ENCODE measurements at places on chromosomes 16 and 17.

DNA sequence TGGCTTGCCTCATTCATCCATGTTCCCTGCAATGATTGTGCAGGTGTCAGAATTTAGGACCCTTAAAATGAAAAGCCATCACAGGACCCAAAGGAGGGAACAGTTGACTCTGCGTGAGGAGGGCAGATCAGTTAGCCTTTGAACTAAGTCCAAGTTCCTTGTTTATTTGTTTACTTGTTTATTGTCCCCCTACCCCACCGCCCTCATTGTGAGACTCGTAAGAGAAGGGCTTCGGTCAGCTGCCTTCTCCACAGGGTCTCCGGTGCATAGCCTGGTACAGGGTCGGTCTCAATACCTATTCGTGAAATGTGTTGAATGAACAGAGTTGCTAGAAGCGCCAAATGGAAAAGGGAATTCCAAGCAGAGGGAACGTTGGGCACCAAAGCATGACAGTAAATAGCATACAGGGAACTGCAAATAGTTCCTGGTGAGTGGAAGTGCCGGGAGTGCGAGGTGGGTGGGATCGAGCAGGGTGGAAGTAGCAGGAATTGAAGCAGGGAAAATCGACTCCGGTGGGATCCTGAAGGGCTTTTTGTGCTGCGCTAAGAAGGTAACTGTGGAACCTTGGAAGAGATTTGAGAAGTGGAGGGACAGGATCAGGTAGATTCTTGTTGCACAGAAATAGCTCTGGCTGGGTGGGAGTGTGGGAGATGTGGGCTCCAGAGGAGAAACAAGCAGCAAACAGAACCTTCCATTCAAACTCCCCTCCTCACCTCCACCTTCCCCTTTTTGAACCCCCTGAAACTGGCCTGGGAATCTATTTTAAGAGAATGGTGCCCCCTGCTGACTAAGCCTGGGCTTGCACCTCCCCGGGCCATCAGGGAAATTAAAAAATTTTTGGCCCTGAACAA lies 12.7 kb downstream of the SLC35B1 start:
- DNase-seq: peak; percentile 49

- DNase-seq: no peak
These were observed 14.7 kb upstream of the PLLP start for GRCh38 chr16:57299009-57299718.

DNA sequence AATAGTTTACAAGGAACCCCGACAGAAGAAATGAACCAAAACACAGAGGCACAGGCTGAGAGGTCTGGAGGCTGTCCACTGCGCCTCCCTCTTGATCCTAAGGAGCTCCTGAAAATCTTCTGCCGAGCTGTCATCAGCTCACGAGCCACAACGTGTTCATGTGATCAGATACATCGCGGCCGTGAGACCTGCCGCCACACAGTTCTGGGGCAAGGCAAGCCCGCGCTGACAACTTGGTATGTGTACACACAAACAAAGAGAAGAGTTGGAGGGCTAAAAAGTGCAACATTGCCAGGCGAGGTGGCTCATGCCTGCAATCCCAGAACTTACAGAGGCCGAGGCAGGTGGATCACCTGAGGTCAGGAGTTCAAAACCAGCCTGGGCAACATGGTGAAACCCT lies 7.6 kb downstream of the EXOC7 start:
- no peak for DNase-seq

DNA sequence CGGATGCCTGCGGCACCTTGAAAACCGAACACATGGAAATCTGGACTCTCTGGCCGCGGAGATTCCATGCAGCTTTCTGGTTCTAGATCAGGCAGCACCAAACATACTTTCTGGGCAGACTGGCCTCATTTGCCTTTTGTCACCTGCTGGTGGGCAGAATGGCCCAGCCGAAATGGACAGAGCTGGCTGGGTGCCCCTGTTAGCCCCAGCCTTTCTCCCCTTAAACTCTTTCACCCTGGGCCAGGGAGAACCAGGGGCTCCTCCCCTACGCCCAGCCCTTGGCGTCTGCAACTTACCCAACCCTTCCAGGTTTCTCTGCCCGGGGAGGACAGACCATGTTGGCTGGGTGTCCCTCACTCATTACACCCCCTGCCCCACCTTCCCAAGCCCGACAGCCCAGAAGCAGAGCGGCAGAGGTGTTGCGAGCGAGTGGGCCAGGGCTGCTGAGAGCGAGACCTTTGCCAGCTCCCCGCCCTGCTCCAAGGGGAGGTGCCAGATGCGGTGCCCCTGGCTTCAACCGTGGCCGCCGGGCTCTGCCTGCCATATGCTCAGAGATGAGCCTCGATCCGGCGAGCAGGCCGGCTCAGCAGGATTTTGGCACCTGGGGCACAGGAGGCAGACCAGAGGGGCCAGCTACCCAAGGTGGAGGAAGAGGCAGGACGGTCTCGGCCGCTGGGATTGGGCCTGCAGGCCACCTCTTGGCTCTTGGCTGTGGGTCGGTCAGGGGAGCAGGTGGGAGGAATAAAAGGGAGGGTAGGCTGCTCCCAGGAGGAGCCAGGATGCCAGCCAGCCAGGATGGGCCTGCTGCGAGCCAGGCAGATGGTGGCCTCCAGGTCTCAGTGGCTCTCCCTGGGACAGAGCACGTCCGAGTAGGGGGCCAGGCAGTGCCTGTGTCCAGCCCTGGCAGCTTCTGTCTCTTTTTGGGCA lies 191.3 kb downstream of the NTN1 start:
- DNase-seq: no peak

- DNase-seq: no peak
These were observed 20.4 kb downstream of the KRT12 start for GRCh38 chr17:40846515-40847144.

DNA sequence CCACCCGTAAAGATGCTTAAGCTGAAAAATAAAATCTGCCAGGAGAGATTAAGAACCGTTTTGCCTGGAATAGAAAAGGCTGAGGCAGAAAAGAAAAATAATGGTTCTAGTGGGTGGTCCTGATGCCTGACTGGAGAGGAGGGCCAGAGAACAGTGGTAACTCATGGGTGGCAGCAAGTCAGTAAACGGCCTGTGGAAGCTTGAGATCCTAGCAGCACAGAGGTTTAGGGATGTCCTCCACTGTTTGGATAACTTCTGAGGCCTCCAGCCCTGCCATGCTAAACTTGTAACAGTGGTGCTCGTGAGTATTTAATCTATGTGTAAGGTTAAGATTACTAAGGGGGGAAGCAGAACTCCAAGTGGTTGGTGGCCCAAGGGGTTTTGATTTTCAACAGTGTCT lies 21.2 kb upstream of the PHAF1 start:
- no peak for DNase-seq

- no peak for DNase-seq
These were observed 76.6 kb upstream of the CORO6 start for GRCh38 chr17:29699283-29699682.

- no peak for DNase-seq
These were observed 5.2 kb downstream of the SLFN11 start for GRCh38 chr17:35368081-35368830.

DNA sequence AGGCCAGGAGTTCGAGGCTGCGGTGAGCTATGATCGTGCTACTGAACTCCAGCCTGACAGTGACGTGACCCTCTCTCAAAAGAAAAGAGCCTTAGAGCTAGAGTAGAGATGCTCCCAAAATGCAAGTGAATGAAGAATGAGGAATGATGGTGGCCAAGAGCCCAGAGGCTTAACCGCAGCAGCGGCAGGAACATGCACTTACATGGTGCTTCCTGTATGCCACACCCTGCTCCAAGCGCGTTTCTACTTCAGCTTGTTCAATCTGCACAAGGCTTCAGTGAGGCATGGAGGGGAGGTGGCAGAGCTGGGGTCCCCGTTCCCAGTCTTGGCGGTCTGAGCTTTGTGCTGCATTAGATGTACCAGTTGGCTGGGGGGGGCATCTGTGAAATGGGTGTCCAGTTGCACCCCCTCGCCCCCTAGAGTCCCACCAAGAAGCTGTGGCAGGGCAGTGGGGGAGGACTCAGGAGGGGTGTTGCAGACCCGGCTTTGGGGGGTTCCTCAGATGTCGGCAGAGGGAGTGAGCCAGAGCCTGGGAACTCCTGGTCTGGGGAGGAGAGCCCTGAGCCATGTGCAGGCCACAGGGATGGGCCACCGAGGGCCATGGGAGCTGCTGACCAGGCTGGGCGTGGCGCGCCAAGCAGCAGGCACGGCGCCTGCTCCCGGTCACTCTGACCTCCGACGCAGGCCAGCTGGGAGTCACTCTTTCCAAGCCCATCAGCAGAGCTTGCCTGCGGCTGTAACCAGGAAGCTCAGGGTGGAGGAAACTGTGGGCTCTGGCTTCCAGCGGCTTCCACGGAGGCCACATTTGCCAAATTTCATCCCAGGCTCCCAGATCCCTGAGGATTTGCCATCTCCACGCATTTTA lies 260.1 kb downstream of the PARN start:
- no peak for DNase-seq

GRCh38 chr17:55785181-55785580 lies 34.3 kb downstream of the PCTP start:
- no peak for DNase-seq

DNA sequence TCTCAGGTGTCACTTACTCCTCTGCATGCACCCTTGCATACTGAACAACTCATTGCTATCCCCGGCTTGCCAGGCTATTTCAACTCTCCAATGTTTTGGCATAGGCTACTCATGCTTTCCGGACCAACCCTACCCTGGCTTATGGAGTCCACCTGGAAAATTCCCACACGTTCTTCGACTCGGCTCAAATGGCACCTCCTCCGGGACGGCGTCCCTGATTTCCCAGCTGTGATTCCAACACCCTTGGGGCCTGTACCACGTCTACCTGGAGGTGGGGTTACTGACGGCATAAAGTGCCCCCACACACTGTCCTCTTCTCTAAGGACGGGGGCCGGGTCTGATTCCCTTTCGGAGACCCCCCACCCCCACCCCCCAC lies 498 bp downstream of the SMYD4 start:
- DNase-seq: no peak

DNA sequence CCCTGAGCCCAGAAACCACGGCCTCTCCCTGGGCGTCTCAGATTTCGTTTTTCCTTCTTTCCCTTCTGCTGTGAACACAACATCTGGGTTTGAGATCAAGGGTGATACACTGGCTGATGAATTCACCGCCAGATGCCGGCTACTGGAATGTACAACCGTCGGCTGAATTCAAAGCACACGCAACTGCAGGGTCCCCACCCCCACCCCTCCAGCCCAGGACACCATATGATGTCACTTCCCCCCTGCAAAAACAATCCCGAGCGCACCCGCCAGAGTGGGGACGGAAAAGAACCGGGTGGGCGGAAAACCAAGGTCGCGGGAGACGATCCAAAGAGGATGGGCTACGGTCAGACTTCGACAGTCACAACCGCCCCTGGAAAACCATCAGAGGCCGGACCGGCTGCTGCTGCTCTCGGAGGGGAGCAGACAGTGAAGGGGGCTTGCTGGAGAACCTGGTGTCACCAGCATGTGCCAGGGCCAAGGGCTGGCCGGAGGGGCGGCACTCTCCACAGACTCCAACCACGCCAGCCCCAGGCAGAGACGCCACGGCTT lies 23.3 kb downstream of the CEP295NL start:
- no peak for DNase-seq

DNA sequence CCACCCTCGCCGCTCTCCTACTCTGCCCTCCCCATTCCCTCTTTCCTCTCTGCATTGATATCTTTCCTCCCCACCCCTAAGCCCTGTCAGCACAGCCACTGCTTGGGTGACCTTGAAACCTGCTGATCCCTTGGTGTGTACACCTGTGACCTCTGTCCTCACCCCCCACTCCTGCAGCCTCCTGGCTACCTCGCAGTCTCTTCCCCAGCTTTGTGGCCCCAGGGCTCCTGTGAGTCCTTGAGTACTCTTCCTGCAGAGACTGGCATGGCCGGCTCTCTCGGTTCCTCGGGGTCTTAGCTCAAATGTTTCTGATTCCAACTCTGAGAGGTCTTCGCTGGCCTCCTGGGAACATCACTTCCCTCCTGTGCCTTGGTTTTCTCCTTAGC lies 31.7 kb downstream of the ADCY7 start:
- no peak for DNase-seq

DNA sequence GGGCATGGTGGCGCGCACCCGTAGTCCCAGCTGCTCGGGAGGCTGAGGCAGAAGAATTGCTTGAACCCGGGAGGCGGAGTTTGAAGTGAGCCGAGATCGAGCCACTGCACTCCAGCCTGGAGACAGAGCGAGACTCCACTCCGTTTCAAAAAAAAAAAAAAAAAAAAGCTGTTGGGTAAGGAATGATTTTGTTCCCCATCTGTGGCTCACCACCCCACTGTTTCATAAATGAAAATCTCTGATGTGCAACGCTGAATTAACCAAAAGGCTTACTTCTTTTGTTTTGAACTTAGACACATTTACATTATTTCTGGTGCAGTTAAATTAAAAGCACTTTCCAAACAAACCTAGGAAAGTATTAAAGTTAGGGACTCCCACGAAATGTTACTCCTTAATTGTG lies 1.2 kb upstream of the METTL9 start:
- no peak for DNase-seq
